ENCODE measurements at places on chromosomes 5 and 9.

- peaks cover 79% of the 10 kb centered on the region for H3K36me3 ChIP-seq
- DNase-seq, result no peak
- H3K27ac ChIP-seq, result no peak overlapping the region
- H3K4me1 ChIP-seq, result no peaks in the 10 kb centered on the region
Observed at GRCh38 chr9:136222166-136222905, 17.4 kb upstream of the LHX3 start.

- H3K27me3 ChIP-seq, result no peaks in the 10 kb centered on the region
- H3K4me3 ChIP-seq, result no peak overlapping the region
- no peak overlapping the region for H3K27ac ChIP-seq
- no peak for DNase-seq
- H3K36me3 ChIP-seq, result no peaks in the 10 kb centered on the region
- peaks cover 3% of the 10 kb centered on the region for H3K4me1 ChIP-seq
Observed at GRCh38 chr9:131879181-131879910, 139.5 kb upstream of the RAPGEF1 start.

GRCh38 chr9:21110708-21111576 lies 30.7 kb downstream of the IFNW1 start:
- no peaks in the 10 kb centered on the region for H3K4me1 ChIP-seq
- no peaks in the 10 kb centered on the region for H3K36me3 ChIP-seq
- H3K27me3 ChIP-seq, result no peaks in the 10 kb centered on the region
- peak; percentile 76 for DNase-seq

GRCh38 chr5:153792305-153792704 lies 246.4 kb downstream of the FAM114A2 start:
- no peaks in the 10 kb centered on the region for H3K36me3 ChIP-seq
- H3K27me3 ChIP-seq, result no peaks in the 10 kb centered on the region
- H3K27ac ChIP-seq, result no peak overlapping the region
- no peak for DNase-seq
- no peak overlapping the region for H3K4me3 ChIP-seq

DNA sequence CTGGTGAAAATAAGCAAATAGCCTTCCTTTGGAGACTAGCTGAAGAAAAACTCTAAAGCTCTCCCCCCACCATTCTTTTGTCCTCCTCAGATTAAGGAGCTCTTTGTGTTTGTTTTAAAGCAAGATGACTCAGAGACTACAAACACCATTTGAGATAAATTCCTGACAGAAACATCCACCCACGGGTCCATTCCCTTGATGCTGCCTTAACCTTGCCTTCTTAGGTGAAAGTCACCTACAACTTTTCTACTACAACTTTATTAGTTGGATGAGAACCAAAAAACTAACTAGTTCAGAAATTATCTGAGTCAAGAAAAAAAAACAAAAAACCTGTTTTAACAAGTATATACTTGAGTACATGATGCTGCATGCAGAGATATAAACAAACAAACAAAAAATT lies 831.1 kb downstream of the NR2F1-AS1 start:
- DNase-seq, result peak; percentile 66
- H3K27ac ChIP-seq, result no peak overlapping the region
- H3K36me3 ChIP-seq, result no peaks in the 10 kb centered on the region
- peaks cover 4% of the 10 kb centered on the region for H3K4me1 ChIP-seq
- no peak overlapping the region for H3K4me3 ChIP-seq

DNA sequence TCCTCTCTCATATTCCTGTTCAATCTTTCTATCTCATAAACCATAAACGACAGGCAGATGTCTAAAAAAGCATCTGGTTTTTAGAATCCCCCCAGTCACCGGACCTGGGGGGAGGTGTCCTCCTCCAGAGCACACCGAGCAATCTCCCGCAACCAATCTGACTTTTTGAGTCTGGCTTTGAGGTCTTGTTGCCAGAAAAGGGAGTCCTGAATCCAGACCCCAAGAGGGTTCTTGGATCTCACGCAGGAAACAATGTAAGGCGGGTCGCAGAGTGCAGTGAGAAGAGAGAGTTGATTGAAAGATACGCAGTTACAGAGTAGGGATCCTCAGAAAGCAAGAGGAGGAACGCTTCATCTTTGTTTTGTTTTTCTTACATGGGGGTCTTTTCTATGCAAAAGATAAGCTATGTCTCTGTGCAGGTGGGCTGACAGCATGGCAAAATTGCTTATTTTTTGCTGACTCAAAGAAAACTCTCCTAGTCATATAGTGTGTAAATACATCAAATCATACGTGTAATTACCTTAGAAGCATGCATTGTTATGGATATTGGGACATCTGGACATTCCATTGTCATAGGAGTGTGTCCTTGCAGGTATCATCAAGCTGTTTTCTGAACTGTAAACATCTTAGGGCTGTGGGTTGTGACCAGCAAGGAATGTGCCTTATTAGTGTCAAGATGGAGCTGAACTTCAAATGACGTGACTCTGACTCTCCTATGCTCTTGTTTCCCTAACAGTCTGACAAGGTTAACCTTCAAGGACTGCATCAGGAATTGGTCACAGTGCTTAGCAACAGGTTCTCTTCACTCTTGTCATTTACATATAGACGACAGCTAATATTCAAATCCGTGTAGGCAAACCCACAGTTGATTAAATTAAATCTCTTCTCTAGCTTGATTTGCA lies 159.3 kb upstream of the DAPK1 start:
- DNase-seq, result no peak
- no peaks in the 10 kb centered on the region for H3K27me3 ChIP-seq
- H3K4me1 ChIP-seq, result no peaks in the 10 kb centered on the region

DNA sequence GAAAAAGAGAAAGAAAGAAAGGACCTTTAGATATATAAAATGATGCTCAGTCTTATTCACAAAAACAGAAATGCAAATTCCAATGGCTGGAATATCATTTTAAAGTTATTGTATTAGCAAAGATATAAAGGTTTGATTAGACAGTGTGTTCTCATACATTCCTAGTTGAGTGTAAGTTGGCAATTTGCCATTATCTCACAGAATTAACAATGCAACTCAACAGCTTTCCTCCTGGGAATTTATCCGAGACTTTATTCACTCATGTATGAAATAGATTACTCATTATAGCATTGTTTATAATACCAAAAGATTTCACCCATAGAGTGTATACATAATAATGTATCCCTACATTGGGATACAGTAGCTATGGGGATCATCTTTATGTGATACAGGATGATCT lies 27.1 kb upstream of the MLLT3 start:
- no peak overlapping the region for H3K27ac ChIP-seq
- DNase-seq, result no peak
- peaks cover 3% of the 10 kb centered on the region for H3K4me1 ChIP-seq
- H3K36me3 ChIP-seq, result no peaks in the 10 kb centered on the region
- no peak overlapping the region for H3K4me3 ChIP-seq

- H3K36me3 ChIP-seq, result no peaks in the 10 kb centered on the region
- H3K4me3 ChIP-seq, result no peak overlapping the region
- H3K27ac ChIP-seq, result no peak overlapping the region
- H3K27me3 ChIP-seq, result no peaks in the 10 kb centered on the region
Observed at GRCh38 chr9:121261107-121261460, 6.9 kb upstream of the GSN start.

DNA sequence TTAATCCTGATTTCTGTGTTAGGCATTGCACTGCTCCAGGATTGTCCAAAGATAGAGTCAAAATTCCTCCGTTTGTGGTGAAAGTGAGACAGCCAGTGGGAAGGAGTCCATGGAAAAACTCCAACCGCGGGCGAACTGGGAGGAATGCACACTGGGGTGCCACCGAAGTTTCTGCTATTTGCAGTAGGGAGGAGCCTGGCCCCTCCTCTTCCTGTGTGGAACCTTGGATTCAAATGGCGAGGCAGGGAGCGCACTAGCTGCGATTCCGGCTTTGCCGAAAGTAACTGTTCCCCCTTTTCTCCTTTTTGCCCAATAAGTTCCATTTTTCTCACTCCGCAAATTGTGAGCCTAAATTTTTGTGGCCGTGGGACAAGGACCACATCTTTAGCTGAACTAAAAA lies 9.3 kb downstream of the BAAT start:
- no peaks in the 10 kb centered on the region for H3K27me3 ChIP-seq
- H3K4me1 ChIP-seq, result peaks cover 8% of the 10 kb centered on the region
- no peak overlapping the region for H3K4me3 ChIP-seq
- no peak for DNase-seq
- no peak overlapping the region for H3K27ac ChIP-seq
- H3K36me3 ChIP-seq, result no peaks in the 10 kb centered on the region

- H3K4me1 ChIP-seq, result peaks cover 6% of the 10 kb centered on the region
- peak within 1 kb of the TSS; percentile 91 for H3K4me3 ChIP-seq
- peak; percentile 96 for DNase-seq
- H3K36me3 ChIP-seq, result peaks cover 33% of the 10 kb centered on the region
Observed at GRCh38 chr5:181223058-181223728, at the start of gene TRIM41. TRIM41 (plus strand) TSS chr5:181223281; CDS start chr5:181224000, 719 bp downstream.

DNA sequence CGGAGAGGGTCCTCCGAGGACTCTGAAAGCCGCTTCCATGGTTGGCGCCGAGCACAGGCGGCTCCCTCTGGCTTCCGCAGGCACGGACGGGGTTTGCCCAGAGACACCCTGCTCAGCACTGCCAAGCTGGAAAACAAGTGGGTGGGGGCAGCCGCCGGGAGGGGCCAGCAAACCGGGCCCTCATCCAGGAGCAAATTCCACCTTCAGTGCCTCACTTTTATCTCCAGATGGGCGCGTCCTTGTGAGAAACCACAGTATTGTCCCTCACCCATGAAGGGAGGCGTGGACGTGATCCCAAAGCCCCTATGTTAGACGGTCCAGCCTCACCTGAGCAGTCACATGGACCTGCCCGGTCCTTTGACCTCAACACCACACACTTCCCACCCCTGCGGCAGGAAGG lies 29.0 kb downstream of the MED10 start:
- H3K36me3 ChIP-seq, result no peaks in the 10 kb centered on the region
- no peak overlapping the region for H3K27ac ChIP-seq
- no peaks in the 10 kb centered on the region for H3K4me1 ChIP-seq
- no peaks in the 10 kb centered on the region for H3K27me3 ChIP-seq

DNA sequence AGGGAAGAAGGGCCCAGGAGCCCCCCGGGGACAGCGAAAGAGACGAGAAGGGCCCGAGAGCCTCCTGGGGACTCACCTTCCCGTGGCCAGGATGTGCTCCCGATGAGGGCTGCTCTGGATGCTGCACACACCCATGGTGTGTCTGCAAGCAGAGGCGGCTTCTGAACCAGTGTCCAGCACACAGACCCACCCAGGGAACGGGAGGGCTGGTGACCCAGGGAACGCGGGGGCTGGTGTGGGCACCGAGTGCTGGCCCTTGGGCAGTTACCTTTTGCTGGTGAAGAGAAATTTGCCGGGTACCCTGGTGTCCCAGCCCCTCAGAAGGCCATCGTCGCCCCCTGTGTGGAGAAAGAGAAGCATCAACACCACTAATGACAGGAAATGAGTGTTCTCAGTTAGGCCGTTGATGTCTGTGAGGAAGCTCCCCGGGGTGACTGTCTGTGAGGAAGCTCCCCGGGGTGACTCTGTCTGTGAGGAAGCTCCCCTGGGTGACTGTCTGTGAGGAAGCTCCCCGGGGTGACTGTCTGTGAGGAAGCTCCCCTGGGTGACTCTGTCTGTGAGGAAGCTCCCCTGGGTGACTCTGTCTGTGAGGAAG lies 13.2 kb downstream of the MRPL41 start:
- H3K27me3 ChIP-seq, result no peaks in the 10 kb centered on the region
- peaks cover 49% of the 10 kb centered on the region for H3K36me3 ChIP-seq
- H3K4me3 ChIP-seq, result no peak overlapping the region
- H3K4me1 ChIP-seq, result no peaks in the 10 kb centered on the region
- no peak for DNase-seq
- H3K27ac ChIP-seq, result no peak overlapping the region

GRCh38 chr5:160183075-160183474 lies 46.2 kb upstream of the FABP6 start:
- H3K36me3 ChIP-seq, result no peaks in the 10 kb centered on the region
- DNase-seq, result no peak
- H3K4me3 ChIP-seq, result no peak overlapping the region
- H3K4me1 ChIP-seq, result peaks cover 1% of the 10 kb centered on the region
- no peaks in the 10 kb centered on the region for H3K27me3 ChIP-seq

GRCh38 chr5:143618141-143618540 lies 193.8 kb upstream of the HMHB1 start:
- DNase-seq, result no peak
- H3K27ac ChIP-seq, result no peak overlapping the region
- H3K27me3 ChIP-seq, result no peaks in the 10 kb centered on the region
- no peaks in the 10 kb centered on the region for H3K36me3 ChIP-seq
- H3K4me1 ChIP-seq, result peaks cover 1% of the 10 kb centered on the region

DNA sequence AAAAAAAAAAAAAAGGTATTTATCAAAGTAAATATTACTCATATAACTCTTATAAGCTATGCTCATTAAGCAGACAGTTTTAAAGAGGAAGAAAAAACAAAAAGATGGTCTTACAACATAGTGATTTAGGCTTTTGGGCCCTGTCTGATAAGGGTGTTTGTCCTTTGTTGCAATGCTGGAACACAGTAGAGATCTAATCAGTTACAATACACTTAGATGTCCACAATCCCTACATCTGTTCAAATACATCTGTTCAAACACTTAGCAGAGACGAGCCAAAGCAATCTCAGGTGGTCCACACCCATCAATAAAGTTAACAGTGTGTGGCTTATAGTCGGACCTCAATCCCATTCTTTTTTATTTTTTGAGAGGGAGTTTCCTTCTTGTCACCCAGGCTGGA lies 11.0 kb downstream of the PRXL2C start:
- H3K4me3 ChIP-seq, result no peak overlapping the region
- H3K27ac ChIP-seq, result no peak overlapping the region
- no peaks in the 10 kb centered on the region for H3K27me3 ChIP-seq

All from neuronal stem cell (in vitro differentiated cells).